NCI-H1105 treated with DMSO at 0.1 percent for 48 hours (cell line): ENCODE measurements at places on chromosomes 2 and 18.

GRCh38 chr18:23136326-23137096 is 1.2 kb downstream of the CABLES1 start:
- peak; percentile 30 for DNase-seq

- no peak for DNase-seq
These were observed 148.1 kb downstream of the GALNT14 start for GRCh38 chr2:30990176-30990575.

DNA sequence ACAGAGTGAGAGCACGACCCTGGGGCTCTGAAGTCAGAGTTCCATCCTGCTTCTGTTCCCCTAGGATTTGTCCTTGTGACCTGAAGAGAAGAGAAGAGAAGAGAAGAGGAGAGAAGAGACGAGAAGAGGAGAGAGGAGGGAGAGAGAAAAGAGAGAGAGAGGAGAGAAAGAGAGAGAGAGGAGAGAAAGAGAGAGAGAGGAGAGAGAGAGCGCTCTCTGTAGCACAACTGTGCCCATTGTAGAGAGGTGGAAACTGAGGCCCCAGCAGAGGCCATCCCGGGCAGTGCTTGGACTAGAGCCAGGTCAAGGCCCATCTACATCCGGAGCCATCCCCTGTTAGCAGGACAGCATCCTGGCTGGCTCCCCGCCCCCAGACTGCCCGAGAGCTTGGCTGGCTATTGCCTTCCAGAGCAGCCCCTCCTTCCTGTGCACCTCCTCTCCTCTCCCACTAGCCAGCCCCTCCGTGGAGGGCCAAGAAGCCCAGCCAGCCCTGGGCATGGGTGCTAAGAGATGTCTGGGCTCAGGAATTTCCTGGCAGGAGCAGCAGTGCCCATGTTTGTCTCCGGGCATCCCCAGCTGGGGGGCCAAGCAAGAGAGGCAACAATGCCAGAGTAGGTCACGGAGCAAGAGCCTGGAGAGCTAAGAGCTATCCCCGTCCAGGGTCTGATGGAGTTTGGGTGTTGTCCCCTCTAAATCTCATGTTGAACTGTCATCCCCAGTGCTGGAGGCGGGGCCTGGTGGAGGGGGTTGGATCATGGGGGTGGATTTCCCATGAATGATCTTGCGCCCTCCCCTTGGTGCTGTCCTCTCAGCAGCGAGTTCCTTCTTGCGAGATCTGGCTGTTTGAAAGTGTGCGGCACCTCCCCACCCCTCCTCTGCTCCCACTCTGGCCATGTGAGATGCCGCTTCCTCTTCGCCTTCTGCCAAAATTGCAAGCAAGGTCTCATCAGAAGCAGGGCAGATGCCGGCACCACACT is 18.2 kb upstream of the GPR55 start:
- no peak for DNase-seq

DNA sequence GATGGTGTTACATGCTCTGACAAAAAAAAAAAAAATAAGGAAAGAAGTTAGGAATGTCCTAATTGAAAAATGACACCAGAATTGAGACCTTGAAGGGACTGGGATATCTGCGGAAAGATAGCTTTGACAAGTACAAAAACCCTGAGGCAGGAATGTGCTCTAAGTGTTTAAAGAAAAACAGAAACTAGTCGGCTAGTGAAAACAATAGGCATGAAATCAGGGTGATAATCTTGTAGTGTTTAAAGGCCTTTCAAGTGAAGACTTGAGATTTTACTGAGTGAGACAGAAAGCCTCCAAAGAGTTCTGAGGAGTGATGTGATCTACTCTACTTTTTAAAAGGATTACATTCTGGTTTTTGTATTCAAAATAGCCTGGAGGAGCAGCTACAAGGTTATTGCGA is 107.4 kb downstream of the COBLL1 start:
- no peak for DNase-seq
